ENCODE measurements at places on chromosomes 1 and 21.

DNA sequence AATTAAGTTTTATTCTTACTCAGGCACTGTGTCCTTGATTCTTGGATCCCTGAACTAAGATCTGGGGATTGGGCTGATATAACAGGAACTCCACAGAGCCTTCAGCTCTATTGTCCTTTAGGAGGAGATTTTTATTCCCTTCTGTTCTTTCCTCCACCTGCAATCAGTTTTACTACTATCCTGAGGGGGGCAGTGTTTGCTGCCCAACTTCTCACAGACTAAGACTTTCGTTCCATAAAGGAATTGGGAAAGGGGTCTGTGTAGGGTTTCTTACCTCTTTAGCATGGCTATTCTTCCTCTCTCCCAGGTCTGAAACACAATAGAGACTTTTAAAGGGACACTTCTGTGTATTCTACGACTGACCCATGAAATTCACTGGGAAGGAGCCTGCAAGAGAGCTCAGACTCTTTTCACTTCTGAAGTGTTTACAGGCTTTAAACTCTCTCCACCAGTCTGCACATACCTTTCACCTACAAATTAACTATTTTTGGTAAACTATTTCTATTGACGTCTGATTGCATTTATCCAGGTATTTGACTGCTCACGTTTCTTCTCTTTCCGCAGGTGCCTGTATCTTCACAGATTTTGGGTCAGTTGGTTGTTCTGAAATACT lies 103.3 kb upstream of the DEPDC1 start:
- peak; percentile 1 for DNase-seq

DNA sequence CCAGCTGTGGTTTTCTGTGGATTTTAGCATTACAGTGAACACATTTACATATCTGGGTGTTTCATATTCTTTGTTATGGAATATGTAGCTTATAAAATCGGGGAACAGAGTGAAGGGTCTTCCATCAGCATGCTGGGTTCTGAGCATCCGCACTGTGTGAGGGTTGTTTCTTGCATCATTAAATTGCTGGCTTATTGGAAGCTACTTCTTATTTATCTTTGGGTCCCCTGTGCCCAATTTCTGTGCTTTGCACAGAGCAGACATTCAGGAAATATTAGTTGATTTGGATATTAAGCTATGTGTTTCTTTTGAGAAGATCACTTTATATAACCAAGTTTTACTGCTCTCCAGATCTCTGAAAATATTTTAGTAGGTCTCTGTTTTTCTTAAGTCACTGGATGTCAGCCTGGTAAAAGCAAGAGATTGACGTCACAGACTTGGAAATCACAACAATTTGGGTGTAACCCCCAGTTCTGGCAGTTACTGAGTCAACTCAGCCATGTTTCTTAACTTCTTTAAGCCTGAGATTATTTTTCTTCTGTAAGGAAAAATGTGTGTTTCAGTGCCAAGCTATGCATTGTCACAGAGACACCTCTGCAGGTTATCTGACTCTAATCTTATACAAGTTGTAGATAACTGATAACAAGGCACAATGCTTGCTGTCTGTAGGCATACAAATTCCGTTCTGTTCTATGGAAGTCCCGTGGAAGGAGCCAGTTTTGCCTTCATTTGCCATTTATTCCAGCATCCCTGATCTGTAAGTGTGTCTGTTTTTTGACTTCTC lies 258.3 kb upstream of the KAZN start:
- no peak for DNase-seq

- DNase-seq: peak; percentile 67
Observed at GRCh38 chr1:180881806-180882509, 30.7 kb upstream of the KIAA1614 start.

- DNase-seq: peak; percentile 41
Observed at GRCh38 chr1:6509919-6510291, 18.4 kb upstream of the PLEKHG5 start.

DNA sequence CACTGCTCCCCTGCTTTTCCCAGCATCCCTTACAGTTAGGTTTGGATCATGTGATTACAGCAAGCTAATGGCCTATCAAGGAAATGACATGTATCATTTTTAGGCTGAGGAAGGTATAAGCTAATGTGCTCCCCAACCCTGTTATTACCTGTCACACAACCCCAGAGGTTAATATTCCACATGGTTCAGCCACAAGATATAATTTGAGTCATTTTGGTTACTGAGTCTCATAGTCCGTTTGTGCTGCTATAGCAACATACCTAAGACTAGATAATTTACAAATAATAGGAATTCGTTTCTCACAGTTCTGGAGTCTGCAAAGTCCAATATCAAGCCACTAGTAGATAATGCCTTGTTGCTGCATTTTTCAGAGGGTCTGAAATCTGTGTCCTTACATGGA lies 29.1 kb upstream of the SLC16A1 start:
- no peak for DNase-seq

DNA sequence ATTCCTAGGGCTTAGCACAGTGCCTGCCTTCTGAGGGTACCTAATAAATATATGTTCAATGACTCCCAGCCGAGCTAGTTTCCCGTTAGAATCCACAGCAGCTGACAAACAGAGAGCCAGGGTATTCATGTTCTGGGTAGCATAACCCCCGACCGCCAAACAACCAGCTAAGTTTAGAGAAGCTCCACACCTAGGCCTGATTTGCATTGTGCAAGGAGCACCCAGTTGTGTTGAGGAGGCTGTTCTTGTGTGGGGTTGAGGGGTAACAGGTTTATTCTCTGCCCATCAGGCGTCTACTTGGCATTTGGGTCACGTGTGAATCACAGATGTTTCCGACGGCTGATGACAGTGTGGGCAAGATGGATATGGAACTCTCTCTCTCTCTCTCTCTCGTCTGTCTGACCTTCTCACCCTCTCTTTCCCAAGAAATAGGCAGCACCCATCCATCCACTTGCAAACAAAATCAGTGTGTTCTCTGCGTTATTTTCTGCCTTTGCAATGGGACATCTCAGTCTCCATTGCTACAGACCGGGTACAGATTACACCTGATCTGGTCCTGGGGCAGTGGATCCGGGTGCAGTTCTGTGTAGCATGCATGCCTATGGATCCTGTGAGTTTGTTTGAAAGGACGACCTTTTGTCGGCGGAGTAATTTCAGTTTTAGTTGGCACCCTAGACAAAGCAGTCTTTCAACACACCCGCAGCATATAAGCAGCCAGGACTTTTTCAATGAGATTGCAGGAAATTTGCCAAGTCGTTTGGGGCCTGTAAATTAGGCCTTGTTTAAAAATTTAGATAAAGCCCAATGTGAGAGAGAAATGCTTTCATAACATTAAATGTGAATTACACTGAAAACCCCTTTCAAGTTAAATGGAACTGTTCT lies 29.4 kb downstream of the KAZN start:
- no peak for DNase-seq

DNA sequence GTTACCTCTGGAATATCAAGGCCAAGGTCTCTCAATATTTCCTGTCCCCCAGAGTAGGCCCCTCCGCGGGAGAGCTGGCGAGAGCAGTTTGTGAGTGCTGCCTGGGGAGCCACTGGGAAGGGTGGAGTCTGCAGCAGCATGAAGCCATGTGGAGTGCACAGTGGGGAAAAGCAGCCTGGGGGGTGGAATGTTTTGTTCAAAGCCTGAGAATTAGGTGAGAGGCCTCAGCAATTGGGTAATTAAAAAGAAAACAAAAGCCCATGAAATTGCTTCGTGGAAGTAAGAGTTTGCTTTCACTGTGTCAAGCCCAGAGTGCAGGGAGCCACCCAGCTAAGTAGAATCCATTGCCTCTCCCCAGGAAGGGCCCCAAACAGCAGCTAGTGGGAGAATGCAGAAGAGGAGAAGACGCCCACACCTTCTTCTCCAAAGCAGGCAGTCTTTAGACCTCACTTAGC lies 30.2 kb upstream of the DISC1 start:
- DNase-seq: no peak

DNA sequence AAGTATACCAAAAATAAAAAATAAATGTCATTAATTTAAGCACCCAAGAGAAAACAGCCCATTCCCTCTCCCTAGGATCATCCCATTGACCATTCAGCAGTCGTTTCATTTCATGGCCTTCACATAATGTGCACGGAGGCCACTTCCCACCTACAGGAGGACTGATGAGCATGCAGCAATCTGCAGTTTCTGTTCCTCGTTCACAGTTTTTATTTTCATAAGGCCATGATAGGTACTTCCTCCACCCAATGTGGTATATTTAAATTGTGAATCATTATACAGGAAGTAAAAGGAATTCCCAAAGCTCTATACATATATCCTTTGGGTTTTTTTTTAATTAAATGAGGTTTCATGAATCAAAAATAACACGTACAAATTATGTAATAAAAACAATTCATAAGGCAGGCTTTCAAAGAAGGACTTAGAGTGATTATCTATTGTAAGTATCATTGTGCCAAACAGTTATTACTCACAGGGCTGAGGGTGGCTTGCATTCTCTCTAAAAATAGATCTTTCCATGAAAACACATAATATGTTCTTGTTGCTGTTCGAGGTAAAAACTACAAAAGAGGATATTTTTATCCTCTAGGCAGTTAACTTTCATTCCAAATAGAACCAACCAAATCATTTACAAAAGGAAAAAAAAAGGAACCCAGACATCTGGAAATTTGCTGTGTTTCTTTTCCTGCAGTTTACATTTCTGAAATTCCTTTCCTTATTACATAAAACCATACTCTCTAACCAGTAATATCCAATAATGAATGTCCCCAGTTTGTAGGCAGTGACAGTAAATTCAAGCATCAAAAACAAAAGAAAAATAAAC lies 27.5 kb upstream of the SLC44A3 start:
- peak; percentile 47 for DNase-seq

DNA sequence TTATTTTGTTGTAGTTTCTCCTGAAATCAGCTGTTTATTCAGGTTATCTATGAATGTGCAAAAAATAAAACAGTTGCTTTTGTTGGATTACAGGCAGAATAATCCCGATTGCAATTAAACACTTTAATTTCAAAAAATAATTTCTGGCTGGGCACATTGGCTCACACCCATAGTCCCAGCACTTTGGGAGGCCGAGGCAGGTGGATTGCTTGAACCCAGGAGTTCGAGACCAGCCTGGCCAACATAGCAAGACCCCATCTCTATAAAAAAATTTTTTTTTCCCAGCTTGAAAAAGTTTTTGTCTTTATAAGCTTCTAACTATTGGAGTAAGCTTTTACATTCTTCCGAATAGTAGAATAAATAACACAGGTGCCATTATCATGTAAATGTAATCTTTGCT lies 15.3 kb downstream of the RCAN3 start:
- no peak for DNase-seq

DNA sequence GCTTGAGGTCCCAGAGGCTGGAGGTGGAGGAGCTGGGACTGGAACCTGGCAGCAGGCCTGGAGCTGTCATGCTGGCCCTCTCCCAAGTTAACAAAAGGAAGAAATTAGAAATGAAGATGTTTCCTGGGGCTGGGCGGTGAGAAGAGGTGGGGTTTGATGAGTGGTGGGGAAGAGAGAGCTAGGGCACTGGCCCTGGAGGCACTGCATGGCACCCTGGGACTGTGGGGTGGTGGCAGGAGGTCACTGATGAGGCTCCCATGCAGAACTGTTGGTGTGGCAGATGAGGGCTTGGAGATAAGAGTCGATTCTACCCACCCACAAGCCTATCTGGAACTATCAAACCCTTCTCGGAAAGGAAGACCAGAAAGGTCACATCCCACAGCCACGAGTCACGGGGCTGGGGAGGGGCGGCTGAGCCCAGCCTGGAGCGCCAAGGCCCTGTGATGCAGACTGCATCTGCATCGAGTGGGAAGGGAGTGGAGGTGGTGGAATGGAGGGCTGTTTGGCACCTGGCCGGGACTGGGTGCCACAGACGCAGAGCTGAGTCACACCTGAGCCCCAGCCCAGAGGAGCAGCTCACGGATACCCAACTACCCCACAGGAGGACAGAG lies 29.4 kb downstream of the MRPL37 start:
- no peak for DNase-seq

- DNase-seq: no peak
Observed at GRCh38 chr1:230797376-230797920, 50.3 kb downstream of the CAPN9 start.

- DNase-seq: peak; percentile 75
Observed at GRCh38 chr1:156012051-156012817, 8.5 kb downstream of the SSR2 start.

- DNase-seq: no peak
Observed at GRCh38 chr21:41209016-41209619, 41.2 kb downstream of the BACE2 start.
